Sigmoid colon (tissue), 7 donors: ENCODE measurements at places on chromosomes 11 and 22. TPM values are rescaled to one million over a fixed set of nuclear protein-coding genes. Genes with fewer than 3 reads are reported as not detected.

DNA sequence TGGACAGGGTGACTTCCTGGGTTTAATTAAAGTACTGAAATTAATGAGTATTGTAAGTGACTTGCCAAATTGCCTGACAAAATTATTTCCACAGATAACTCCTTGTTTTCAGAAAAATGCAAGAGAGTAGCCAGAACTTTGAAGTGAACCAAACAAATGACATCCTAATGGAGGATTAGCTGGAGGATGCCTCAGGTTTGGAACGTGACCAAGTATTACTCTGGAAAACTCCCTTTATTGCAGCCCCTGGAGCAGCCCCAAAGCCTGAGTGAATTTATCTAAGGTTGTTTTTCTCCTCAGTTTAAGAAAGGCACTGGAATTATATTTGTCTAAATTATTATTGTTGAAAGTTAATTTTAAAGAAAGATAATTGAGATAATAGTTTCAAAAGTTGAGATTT, 343.6 kb upstream of the MTNR1B start:
- no peaks in the 10 kb centered on the region for H3K27me3 ChIP-seq
- no peak overlapping the region for H3K4me3 ChIP-seq
- H3K27ac ChIP-seq, result no peak overlapping the region
- no peaks in the 10 kb centered on the region for H3K36me3 ChIP-seq

GRCh38 chr11:60367009-60367408, 11.3 kb upstream of the MS4A7 start:
- no peak overlapping the region for H3K27ac ChIP-seq
- no peaks in the 10 kb centered on the region for H3K4me1 ChIP-seq
- DNase-seq, result no peak
- no peaks in the 10 kb centered on the region for H3K36me3 ChIP-seq

- no peak overlapping the region for H3K27ac ChIP-seq
- H3K4me1 ChIP-seq, result no peaks in the 10 kb centered on the region
- H3K4me3 ChIP-seq, result no peak overlapping the region
- DNase-seq, result no peak
- H3K36me3 ChIP-seq, result no peaks in the 10 kb centered on the region
- no peaks in the 10 kb centered on the region for H3K27me3 ChIP-seq
These were observed 137.8 kb downstream of the KIRREL3 start for GRCh38 chr11:126862664-126863243.

DNA sequence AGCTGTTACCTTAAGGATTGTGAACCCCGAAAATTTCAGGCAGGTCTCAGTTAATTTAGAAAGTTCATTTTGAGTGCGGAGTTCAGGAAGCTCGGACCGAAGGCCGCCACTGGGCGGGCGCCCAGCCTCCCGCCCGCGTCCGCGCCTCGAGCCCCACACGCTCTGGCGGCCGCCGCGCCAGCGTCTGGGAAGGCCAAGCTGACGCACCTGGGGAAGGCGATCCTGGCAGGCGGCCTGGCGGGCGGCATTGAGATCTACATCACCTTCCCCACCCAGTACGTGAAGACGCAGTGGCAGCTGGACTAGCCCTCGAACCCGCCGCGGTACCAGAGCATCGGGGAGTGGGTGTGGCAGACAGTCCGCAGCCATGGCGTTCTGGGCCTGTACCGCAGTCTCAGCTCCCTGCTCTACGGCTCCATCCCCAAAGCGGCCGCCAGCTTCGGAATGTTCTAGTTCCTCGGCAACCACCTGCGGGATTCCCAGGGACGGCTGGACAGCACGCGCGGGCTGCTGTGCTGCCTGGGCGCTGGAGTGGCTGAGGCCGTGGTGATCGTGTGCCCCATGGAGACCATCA, 79.5 kb downstream of the CCDC83 start:
- H3K4me1 ChIP-seq, result no peaks in the 10 kb centered on the region
- H3K36me3 ChIP-seq, result no peaks in the 10 kb centered on the region
- no peak overlapping the region for H3K27ac ChIP-seq
- no peaks in the 10 kb centered on the region for H3K27me3 ChIP-seq
- peak overlapping the region; percentile 11 for H3K4me3 ChIP-seq

DNA sequence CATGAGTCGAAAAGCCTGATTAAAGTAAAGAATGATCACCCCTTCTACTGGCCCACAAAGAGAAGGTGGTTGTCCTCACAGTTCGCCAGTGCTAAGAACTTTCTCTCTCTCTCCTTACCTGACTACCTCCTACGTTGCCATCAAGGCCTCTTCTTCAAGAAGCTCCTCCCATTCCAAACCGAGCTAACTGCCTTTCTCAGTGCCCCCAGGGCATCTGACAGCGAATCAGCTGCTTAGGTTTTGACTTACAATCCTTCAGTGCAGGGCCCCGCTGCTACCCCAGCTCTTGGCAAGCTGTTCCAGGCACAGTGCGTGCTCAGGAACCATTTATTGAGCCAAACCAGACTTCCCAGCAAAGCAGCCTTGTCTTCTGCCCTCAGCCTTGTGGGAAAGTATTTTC, 5.8 kb downstream of the VSTM5 start:
- H3K27me3 ChIP-seq, result no peaks in the 10 kb centered on the region
- peaks cover under 1% of the 10 kb centered on the region for H3K4me1 ChIP-seq
- no peak overlapping the region for H3K27ac ChIP-seq
- H3K4me3 ChIP-seq, result no peak overlapping the region
- no peaks in the 10 kb centered on the region for H3K36me3 ChIP-seq

Gene FOSL1
- total RNA-seq, result 2.8 TPM

DNA sequence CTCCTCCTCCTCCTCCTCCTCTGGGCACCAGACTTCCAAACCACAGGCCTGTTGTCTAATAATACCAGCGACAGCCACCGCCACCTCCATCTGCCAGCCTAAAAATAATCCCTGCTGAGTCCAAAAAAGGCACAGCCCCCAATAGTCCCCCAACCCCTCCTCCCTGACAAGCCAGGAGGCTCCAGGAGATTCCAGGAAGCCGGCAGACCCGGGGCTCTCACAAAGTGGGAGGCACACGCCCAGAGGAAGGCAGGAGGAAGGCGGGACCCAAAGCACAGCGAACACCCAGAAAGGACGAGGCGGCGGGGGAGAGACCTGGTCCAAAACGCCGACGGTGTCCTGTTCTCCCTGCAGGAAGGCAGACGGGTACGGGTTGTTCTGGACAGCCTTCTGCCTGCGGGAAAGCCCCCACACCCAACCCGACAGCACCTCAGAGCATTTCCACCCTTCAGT, 5.9 kb downstream of the IGSF9B start:
- no peaks in the 10 kb centered on the region for H3K27me3 ChIP-seq
- H3K27ac ChIP-seq, result peak overlapping the region; percentile 98
- no peaks in the 10 kb centered on the region for H3K36me3 ChIP-seq
- peaks cover 89% of the 10 kb centered on the region for H3K4me1 ChIP-seq
- no peak for DNase-seq

DNA sequence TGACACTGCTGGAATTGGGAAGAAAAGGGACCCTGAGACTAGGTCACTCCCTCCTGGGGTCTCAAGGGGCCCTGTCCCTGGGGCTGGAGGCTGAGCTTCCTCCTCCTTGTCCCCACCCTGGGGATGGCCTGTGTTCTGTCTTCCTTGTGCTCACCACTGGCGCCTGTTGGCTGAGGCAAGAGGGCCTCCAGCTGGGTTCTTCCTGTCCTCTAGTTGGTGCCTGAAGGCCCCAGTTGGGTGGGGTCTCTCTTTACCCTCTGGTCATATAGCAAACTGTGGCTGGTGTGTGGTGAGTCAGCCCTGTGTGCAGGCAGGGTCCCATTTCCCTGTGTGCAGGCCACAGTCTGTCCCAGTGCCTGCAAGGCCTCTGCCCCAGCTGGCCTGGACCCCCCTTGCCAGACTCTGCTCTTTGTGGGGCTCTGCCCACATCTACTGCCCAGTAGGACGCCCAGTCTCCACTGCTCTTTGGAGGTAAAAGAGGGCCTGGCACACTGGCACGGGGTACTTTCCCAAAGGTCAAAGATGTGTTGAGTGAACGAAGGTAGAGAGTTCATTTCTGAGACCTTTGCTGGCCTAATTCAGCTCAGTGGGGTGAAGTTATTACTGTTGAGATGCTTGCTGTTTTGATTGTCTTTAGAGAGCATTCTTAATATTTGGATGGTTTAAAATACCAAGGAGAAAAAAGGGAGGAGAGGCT, 55.1 kb upstream of the CLDN5 start:
- no peaks in the 10 kb centered on the region for H3K4me1 ChIP-seq
- DNase-seq, result no peak
- H3K4me3 ChIP-seq, result no peak overlapping the region
- no peaks in the 10 kb centered on the region for H3K36me3 ChIP-seq

GRCh38 chr11:72436661-72437060, 2.3 kb upstream of the CLPB start:
- H3K4me1 ChIP-seq, result no peaks in the 10 kb centered on the region
- DNase-seq, result no peak
- H3K27me3 ChIP-seq, result no peaks in the 10 kb centered on the region
- no peak overlapping the region for H3K4me3 ChIP-seq
- H3K27ac ChIP-seq, result no peak overlapping the region

DNA sequence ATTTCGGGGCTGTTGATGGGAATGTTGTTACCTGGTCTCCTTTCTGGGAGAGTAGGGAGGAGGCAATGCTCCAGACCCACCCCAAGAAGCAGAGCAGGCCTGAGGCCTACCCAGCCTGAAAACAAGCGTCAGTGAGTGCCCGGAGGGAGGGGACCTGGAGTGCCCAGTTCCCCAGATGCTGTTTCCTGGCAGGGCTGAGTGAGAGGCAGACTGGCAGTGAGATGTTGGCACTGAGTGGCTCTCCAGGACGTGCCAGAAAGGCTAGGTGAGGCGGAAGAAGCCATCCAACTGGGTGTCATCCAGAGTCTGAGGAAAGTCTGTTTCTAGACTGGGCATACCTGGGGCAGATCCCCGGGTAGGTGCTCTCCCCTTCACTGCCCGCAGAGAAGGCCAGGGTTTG, 1.3 kb downstream of the POU2F3 start:
- no peak overlapping the region for H3K27ac ChIP-seq
- no peaks in the 10 kb centered on the region for H3K36me3 ChIP-seq
- H3K27me3 ChIP-seq, result peaks cover 20% of the 10 kb centered on the region
- peaks cover 7% of the 10 kb centered on the region for H3K4me1 ChIP-seq
- no peak for DNase-seq

GRCh38 chr11:66815646-66816045, 27.6 kb upstream of the RCE1 start:
- H3K4me3 ChIP-seq, result no peak overlapping the region
- H3K36me3 ChIP-seq, result peaks cover 4% of the 10 kb centered on the region
- no peaks in the 10 kb centered on the region for H3K27me3 ChIP-seq
- DNase-seq, result no peak
- no peaks in the 10 kb centered on the region for H3K4me1 ChIP-seq
- H3K27ac ChIP-seq, result no peak overlapping the region

Gene MTMR3
- 40.7 TPM for total RNA-seq

Gene GPR83
- 0.49 TPM for total RNA-seq

DNA sequence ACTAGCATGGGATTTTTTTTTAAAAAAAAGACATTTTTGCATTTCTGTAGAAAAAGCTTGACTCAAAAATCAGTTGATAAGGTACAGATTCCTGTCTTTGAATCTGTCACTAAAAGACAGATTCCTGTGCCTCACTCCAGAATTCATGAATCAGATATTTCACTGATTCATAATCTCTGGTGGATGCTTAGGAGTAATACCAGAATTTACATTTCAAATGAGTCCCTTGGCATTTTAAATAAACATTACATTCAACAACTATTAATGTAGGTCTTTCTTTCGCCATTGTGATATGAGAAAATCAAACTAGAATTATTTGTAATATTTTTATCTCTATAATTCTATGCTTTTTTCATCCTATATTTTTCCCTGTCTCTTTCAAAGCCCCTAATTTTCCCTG, 128.3 kb downstream of the APIP start:
- H3K27me3 ChIP-seq, result no peaks in the 10 kb centered on the region
- no peak overlapping the region for H3K4me3 ChIP-seq
- no peaks in the 10 kb centered on the region for H3K4me1 ChIP-seq
- H3K27ac ChIP-seq, result no peak overlapping the region
- H3K36me3 ChIP-seq, result no peaks in the 10 kb centered on the region

- H3K36me3 ChIP-seq, result no peaks in the 10 kb centered on the region
- no peak overlapping the region for H3K27ac ChIP-seq
- no peaks in the 10 kb centered on the region for H3K27me3 ChIP-seq
- DNase-seq, result no peak
- H3K4me1 ChIP-seq, result no peaks in the 10 kb centered on the region
These were observed 29.9 kb downstream of the ENDOD1 start for GRCh38 chr11:95119361-95120060.

Gene C11orf16
- total RNA-seq, result not detected

Gene ISX
- total RNA-seq, result not detected

Gene ROBO4
- 13.8 TPM for total RNA-seq

Gene RAB30
- 24.0 TPM for total RNA-seq

Gene SMIM38
- total RNA-seq, result 3.9 TPM

- H3K27me3 ChIP-seq, result no peaks in the 10 kb centered on the region
- DNase-seq, result no peak
- no peaks in the 10 kb centered on the region for H3K36me3 ChIP-seq
- no peak overlapping the region for H3K4me3 ChIP-seq
- H3K27ac ChIP-seq, result no peak overlapping the region
These were observed 824 bp upstream of the LGALS12 start for GRCh38 chr11:63504933-63505586.

DNA sequence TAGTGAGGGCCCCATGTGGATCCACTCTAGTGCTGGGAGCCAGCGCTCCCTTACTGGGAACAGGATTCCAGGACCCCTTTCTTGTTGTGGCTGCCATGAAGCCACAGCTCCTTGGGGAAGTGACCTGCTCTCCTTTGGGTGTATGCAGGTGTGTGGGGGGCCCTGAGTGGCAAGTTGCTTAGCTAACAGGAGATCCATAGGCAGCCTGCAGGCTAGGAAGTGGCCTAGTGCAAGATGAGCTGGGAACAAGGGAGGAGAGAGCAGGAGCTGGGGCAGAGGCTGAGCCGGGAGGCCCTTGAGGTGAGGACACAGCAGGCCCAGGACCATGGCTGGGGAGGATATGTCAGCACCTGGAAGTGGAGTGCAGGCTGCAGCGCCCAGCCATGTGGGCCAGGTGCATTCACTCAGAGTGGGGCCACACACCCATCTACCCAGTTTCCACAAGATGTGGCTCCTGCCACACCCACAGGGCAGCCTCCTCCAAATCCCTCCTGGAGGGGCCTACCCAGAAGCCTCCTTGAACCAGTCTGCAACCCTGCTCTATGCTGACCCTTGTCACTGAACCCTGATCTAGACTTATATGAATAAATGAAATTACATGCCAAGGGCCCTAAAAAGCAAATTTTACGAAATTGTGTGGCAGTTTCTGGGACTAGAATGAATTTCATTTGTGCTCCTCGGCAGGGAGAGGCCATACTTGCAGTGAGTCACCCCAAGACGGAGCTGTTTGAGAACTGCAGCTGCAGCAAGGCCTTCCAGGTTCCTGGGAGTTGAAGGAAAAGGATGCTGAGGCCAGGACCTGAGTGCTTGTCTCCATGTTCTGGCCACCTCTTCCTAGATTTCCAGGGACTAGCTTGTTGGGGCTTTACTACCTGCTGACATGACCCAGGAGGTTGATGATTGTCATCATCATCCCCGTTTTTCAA, 3.2 kb downstream of the THAP7 start:
- DNase-seq, result no peak
- H3K4me3 ChIP-seq, result no peak overlapping the region
- no peak overlapping the region for H3K27ac ChIP-seq
- peaks cover 65% of the 10 kb centered on the region for H3K36me3 ChIP-seq

GRCh38 chr22:31292236-31292989, at the start of gene PIK3IP1:
Gene PIK3IP1 (minus strand): TSS chr22:31292488. CDS start chr22:31292344, 144 bp downstream.
- peak within 1 kb of the TSS; percentile 87 for H3K4me3 ChIP-seq
- H3K27ac ChIP-seq, result peak within 1 kb of the TSS; percentile 96
- H3K27me3 ChIP-seq, result no peaks in the 10 kb centered on the region
- peaks cover 24% of the 10 kb centered on the region for H3K36me3 ChIP-seq
